ENCODE measurements at places on chromosomes 1 and 21.

- DNase-seq = peak; percentile 57
Observed at GRCh38 chr1:22976461-22977243, 4.0 kb upstream of the LACTBL1 start.

- DNase-seq = no peak
Observed at GRCh38 chr21:43726686-43727518, 8.0 kb downstream of the PDXK start.

GRCh38 chr1:15950302-15950701 lies 25.6 kb downstream of the ZBTB17 start:
- no peak for DNase-seq

DNA sequence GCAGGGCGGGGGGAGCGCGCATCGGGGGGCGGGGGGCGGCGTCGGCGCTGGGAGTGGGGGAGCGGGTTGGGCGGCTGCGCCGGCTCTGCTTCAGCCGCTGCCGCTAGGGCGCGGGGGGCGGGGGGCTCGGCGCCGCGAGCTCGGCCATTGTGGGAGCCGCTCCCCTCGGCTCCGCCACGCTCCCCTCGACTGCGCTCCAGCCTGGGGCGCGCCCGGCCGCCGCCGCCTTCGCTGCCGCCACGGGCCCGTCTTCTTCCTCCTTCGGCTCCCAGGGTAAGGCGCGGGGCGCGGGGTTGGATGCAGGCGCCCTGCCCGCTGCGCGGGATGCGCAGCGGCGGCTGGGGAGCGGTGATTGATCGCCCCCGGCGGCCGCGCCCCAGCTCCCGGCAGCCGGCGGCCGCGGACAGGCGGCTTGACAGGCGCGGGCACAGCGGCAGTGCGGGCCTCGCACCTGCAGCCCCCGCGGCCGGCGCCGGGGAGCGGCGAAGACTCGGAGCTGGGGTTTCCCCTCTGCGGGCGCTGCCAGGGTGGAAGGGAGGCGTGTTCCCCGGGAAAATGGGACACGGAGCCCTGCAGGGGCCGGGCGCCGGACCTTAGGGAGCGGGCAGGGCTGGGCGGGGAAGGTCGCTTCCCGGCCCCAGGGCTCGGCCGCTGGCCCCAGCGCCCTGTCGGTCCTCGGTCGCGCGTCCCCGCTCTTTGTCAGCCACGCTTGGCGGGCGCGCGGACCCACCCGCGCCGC lies 55.3 kb downstream of the NDUFS5 start:
- peak; percentile 56 for DNase-seq

DNA sequence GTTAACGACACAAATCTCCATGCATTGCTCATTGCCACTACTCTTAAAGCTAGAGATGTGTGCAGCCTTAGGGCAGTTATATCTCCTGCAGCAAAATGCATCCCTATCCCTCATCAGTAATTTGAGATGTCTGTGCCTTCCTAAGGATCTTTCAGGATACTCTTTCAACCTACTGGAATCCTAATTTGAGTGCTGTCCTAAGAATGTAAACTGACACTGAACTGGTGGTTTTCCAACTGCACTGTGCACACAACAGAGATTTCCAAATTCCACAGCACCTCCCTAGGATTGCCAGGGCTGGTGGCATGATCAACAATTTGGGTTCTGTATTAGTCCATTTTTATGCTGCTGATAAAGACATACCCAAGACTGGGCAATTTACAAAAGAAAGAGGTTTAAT lies 193.9 kb downstream of the LTN1 start:
- DNase-seq = no peak

GRCh38 chr1:208942394-208943130 lies 641.0 kb upstream of the CAMK1G start:
- DNase-seq = no peak

GRCh38 chr21:29182691-29183092 lies 52.2 kb downstream of the MAP3K7CL start:
- no peak for DNase-seq

DNA sequence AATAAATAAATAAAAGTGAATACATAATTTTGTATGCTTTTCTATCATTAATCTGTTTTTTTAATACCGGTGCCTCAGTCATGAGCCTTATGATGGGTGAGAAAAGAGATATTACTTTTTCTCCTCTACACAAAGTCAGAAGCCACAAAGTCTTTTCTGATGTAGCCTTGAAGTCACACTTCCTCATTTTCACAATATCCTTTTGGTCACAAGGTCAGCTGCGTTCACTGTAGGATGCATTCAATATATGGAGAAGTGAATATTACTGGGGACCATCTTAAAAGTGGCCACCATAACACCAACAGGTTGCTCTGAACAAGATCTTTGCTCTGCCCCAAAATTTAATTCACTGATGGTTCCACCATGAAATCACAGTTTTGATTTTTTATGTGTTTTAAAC lies 83.3 kb upstream of the TNR start:
- DNase-seq = no peak

GRCh38 chr21:28632755-28633408 lies 359.8 kb downstream of the LTN1 start:
- DNase-seq = no peak

DNA sequence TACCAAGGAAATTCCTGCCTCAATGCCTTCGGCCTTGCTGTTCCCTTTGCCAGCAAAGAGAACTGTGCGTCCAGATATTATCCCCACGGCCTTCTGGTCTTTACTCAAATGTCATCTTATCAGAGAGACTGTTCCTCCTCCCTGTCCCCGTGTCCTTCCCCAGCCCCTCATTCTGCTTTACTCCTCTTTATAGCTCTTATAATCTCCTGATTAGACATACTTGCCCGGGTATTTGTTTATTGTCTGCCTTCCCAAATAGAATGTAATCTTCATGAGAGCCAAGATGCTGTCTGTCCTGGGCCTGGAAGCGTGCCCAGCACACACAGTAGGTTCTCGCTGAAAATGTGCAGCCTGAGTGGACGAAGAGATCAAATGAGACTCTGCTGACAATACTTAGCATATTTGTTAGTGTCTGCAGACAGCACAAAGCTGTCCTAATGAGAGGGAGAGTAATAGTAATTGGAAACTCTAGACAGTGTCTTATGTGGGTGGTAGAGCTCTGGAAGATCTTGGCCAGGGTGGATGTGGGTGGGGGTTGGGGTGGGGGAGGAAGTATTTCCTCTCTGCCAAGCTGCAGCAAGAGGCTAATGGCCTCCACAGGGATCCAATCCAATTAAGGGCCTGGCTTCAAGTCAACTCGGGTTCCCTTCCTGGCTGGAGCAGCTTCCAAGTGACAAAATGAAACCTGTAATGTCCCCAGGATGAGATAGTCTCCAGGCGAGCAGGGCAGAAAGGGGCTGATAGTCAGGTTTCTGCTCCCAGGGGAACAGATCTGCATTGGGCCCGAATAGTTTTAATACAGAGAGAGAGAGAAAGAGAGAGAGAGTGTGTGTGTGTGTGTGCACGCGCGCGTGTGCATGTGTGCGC lies 9.5 kb upstream of the CLIC4 start:
- no peak for DNase-seq

DNA sequence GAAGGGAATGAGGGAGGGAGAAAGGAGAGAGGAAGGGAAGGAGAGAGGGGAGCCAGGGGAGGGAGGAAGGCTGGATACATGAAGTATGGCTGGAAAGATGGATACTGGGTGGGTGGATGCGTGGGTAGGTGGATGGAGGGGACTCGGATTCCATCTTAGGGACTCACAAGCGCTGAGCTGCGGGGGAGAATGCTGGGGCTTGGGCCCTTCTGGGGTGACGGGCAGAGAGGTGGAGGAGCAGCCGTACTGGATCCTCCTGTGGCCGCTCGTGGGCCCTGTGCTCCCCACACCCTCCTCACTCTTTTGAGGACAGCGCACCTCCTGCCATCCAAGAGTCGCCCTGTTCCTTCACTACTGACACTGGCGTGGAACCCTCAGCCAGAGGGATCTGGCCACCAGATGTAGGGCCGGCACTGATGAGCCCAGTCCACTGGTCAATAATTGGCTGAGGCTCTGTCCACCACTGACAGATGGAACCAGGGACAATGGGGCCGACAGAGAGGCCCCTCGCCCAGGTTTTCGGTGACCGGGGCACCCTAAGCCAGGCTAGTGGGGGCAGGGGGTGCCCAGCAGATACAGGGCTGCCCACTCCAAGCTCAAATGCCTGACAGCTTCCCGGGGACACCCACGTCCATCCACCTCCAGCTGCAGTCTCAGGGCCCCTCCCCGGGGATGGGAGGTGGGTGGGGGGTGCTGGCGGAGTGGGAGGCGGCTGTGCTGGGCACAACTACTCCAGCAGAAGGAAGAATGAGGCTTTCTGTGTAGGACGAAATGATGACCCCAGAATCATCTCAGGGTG lies 4.4 kb upstream of the ACTRT2 start:
- DNase-seq = no peak

DNA sequence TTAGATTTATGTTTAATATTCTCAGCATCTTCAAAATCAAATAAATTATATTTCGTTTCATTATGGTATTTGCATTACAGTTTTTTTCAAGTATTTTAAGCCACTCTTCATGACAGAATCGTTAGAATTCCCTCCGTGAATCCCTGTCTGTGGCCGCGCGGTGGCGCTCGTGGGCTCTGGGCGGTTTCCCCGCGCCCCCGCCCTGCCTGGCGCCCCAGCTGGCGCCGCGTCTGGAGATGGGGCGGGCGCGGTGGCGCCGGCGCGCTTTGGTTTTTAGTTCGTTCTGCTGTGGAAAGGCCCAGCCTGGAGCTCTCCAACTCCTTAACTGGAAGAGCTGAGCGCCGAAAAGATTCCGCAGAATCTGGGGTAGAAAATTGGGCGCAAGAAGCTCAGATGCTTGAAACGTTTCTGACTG lies 25.7 kb downstream of the PRMT2 start:
- peak; percentile 71 for DNase-seq

- no peak for DNase-seq
Observed at GRCh38 chr21:27001526-27001925, 34.6 kb upstream of the ADAMTS5 start.

GRCh38 chr21:34684174-34684876 lies 15.5 kb downstream of the CLIC6 start:
- DNase-seq = no peak

DNA sequence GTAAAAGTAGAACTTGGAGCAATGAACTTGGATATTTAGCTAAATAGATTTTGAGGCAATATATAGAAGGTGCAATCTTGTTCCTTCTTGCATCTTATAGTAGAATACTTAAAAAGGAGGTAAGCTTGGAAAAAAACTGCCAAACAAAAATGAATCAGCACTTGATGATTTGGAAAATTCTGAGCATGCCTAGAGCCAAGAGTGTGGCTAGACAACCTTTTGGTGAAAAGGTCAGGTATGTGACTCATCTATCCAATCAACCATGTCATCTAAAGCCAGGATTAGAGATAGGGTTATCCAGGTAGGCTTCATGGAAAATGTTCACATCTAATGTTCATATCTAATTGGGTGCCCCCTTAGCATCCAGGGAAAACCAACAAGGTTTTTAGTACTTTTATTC lies 515.0 kb downstream of the COL11A1 start:
- DNase-seq = no peak

- peak; percentile 47 for DNase-seq
Observed at GRCh38 chr1:23799570-23800399, 769 bp downstream of the GALE start.

- DNase-seq = no peak
Observed at GRCh38 chr1:230542681-230543080, 99.6 kb upstream of the COG2 start.

DNA sequence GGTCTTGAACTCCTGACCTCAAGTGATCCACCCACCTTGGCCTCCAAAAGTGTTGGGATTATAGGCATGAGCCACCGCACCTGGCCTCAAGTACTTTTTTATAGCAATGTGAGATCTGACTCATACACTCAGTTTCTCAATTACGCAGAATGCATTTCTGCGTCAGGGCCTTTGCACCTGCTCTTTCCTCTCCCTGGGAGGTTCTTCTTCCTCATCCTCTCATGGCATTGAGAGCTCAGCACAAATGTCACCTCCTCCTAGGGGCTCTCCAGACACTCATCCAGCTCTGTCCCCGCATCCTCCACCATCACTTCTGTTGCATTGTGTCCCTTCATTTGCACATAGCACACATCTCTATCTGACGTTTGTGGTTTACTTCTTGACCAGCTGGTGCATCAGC lies 418.8 kb downstream of the PTPRU start:
- no peak for DNase-seq

- DNase-seq = no peak
Observed at GRCh38 chr1:1966071-1966740, 37.4 kb downstream of the CFAP74 start.

DNA sequence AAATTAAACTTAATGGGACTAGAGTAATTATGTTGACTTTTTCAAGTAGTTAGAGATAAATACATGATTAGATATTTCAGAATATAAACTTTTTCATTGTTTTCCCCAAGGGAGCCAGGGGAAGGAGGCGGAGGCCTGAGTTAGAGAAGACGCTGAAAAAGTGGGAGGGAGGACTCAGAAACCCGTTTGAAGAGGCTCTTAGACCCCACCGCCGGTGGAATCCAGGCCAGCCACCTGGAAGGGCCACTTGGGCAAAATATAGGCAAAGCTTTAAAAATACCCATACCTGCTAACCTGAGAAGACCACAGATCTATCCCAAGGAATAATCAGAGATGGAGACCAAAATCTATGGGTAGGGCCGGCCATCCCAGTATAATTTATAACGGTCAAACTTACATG lies 242.6 kb downstream of the PTPRU start:
- DNase-seq = no peak

DNA sequence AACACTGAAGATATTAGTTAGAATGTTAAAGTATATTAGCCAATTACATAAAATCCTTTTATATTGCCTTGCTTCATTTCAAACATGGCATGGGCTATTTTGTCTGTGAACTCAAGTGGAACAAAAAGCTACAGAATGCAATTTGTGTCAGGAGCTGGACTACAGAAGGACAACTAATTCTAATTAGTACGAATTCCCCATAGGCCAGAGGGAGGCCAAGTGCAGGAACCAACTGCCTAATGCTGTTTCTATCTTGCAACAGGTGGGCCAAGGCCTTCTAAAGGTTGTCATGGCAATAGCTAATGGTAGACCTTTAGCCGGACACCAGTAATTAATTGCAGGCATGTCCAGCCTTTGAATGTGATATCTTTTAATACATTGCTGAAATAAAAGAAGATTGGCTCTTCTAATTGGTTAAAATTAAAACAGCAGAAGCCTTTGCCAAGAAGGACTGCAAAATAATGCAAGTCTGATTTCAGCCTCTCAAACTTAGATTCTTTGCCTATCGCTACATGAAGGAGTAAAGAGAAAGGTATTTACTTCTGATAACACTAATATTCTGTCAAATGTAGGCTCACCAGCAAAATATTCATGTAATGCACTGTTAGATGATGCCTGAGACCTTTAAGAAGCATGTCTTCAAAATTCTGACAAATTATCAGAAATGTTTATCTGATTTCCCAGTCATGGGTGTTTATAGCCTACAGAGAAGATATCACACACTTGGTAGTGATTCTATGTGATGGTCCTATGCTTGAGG lies 232.1 kb downstream of the LMO4 start:
- DNase-seq = no peak

- no peak for DNase-seq
Observed at GRCh38 chr1:121445679-121446078, 260.9 kb downstream of the SRGAP2C start.

- no peak for DNase-seq
Observed at GRCh38 chr1:37718901-37719571, 26.7 kb downstream of the CDCA8 start.

Data from GM12891 (cell line).